ENCODE measurements at places on chromosomes 7 and 10. TPM values are rescaled to one million over a fixed set of nuclear protein-coding genes. Genes with fewer than 3 reads are reported as not detected.
A peak's percentile ranks its signal among the peaks of the same experiment; 100 is the strongest.

The TRPV6 gene
- 0.63 TPM for polyA plus RNA-seq

The SND1 gene
- 132 TPM for polyA plus RNA-seq

The COL1A2 gene
- polyA plus RNA-seq: 66.3 TPM

The ZPBP gene
- not detected for polyA plus RNA-seq

The SKIDA1 gene
- polyA plus RNA-seq: 0.24 TPM

The CYP3A7 gene
- 0.19 TPM for polyA plus RNA-seq

The ITGB8 gene
- 3.2 TPM for polyA plus RNA-seq

The TNS3 gene
- polyA plus RNA-seq: 51.7 TPM

GRCh38 chr10:62166331-62167131 lies 102.1 kb downstream of the RTKN2 start:
- no peaks in the 10 kb centered on the region for H3K4me1 ChIP-seq
- DNase-seq: peak; percentile 88
- no peak overlapping the region for H3K4me3 ChIP-seq
- no peak overlapping the region for H3K27ac ChIP-seq
- no peaks in the 10 kb centered on the region for H3K27me3 ChIP-seq
- H3K36me3 ChIP-seq: no peaks in the 10 kb centered on the region

GRCh38 chr10:93473804-93474472 lies 8.2 kb downstream of the MYOF start:
- DNase-seq: no peak
- peaks cover 23% of the 10 kb centered on the region for H3K4me1 ChIP-seq
- H3K4me3 ChIP-seq: no peak overlapping the region
- H3K36me3 ChIP-seq: peaks cover 1% of the 10 kb centered on the region
- peak overlapping the region; percentile 18 for H3K27ac ChIP-seq
- no peaks in the 10 kb centered on the region for H3K27me3 ChIP-seq

GRCh38 chr10:14873090-14873760 lies 5.4 kb upstream of the SUV39H2 start:
- H3K27ac ChIP-seq: no peak overlapping the region
- H3K36me3 ChIP-seq: peaks cover 10% of the 10 kb centered on the region
- no peaks in the 10 kb centered on the region for H3K4me1 ChIP-seq
- no peak overlapping the region for H3K4me3 ChIP-seq

GRCh38 chr10:110502072-110502845 lies 4.6 kb downstream of the DUSP5 start:
- no peak for DNase-seq
- H3K4me3 ChIP-seq: no peak overlapping the region
- H3K27me3 ChIP-seq: peaks cover 26% of the 10 kb centered on the region
- peaks cover 34% of the 10 kb centered on the region for H3K4me1 ChIP-seq
- peak overlapping the region; percentile 78 for H3K27ac ChIP-seq

DNA sequence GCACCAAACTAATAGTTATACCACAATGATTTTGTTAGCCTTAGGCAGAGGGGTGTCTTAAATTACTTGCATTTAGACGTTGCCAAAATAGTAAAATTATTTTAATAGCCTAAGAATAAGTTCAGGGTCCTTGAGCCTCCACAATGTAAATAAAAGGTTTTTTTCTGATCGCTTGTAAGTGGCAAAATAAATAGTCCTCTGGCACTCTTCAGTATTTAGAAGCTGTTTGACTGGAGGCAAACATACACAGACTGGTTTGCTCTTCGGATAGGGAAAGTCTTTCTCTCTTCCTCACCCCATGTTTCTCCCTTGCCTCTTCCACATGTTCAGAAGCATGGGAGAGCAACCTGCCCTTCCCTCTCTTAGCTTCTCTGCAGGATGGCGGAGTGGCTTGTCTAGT lies 49.5 kb upstream of the FAM180A start:
- no peak overlapping the region for H3K27ac ChIP-seq
- H3K36me3 ChIP-seq: no peaks in the 10 kb centered on the region
- H3K4me3 ChIP-seq: no peak overlapping the region
- no peaks in the 10 kb centered on the region for H3K27me3 ChIP-seq

GRCh38 chr10:8504499-8504898 lies 450.0 kb downstream of the GATA3 start:
- no peak overlapping the region for H3K4me3 ChIP-seq
- no peaks in the 10 kb centered on the region for H3K27me3 ChIP-seq
- peak; percentile 43 for DNase-seq
- no peaks in the 10 kb centered on the region for H3K36me3 ChIP-seq
- H3K27ac ChIP-seq: no peak overlapping the region
- H3K4me1 ChIP-seq: no peaks in the 10 kb centered on the region

DNA sequence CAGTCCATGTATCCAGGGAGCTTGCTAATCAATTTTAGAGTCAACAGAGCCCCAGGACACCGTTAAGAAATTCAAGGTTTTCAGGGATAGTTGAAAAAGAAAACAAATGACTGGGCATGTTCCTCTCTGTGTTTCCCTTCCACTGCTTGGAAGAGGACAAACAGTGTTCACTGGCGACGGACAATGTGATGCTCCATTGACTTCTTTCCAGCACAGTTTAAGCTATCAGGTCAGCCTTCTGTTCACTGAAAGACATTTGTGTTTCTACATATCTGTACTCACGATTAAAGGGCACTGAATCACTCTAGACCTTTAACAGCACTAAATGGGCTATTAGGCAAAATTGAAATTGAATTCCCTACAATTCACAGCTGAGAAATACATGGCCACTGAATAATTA lies 123.6 kb downstream of the RNLS start:
- no peaks in the 10 kb centered on the region for H3K36me3 ChIP-seq
- no peak overlapping the region for H3K27ac ChIP-seq
- no peak overlapping the region for H3K4me3 ChIP-seq
- no peak for DNase-seq

DNA sequence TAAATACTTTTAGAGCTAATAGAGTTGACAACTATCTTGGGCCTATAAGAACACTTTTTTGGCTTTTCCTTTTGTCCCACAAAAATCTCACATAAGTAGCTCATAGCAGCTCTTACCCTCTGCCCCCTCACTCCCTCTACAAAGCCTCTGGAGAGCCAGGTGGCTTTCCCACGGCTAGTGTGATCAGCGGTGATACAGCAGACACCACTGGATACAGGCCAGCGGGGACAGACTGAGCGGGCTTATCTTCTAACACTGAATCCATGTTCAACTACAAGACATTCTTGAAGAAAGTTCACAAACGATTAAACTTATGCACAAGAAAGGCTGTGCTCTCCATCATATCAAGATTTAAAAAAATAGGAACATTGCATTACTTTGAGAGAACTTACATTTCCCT lies 377.2 kb downstream of the PARD3 start:
- no peaks in the 10 kb centered on the region for H3K36me3 ChIP-seq
- no peaks in the 10 kb centered on the region for H3K27me3 ChIP-seq
- H3K4me3 ChIP-seq: no peak overlapping the region
- no peak overlapping the region for H3K27ac ChIP-seq
- peaks cover 18% of the 10 kb centered on the region for H3K4me1 ChIP-seq

GRCh38 chr7:26293569-26294308 lies 2.1 kb downstream of the SNX10 start:
- H3K4me3 ChIP-seq: no peak overlapping the region
- DNase-seq: no peak
- no peak overlapping the region for H3K27ac ChIP-seq
- no peaks in the 10 kb centered on the region for H3K4me1 ChIP-seq

DNA sequence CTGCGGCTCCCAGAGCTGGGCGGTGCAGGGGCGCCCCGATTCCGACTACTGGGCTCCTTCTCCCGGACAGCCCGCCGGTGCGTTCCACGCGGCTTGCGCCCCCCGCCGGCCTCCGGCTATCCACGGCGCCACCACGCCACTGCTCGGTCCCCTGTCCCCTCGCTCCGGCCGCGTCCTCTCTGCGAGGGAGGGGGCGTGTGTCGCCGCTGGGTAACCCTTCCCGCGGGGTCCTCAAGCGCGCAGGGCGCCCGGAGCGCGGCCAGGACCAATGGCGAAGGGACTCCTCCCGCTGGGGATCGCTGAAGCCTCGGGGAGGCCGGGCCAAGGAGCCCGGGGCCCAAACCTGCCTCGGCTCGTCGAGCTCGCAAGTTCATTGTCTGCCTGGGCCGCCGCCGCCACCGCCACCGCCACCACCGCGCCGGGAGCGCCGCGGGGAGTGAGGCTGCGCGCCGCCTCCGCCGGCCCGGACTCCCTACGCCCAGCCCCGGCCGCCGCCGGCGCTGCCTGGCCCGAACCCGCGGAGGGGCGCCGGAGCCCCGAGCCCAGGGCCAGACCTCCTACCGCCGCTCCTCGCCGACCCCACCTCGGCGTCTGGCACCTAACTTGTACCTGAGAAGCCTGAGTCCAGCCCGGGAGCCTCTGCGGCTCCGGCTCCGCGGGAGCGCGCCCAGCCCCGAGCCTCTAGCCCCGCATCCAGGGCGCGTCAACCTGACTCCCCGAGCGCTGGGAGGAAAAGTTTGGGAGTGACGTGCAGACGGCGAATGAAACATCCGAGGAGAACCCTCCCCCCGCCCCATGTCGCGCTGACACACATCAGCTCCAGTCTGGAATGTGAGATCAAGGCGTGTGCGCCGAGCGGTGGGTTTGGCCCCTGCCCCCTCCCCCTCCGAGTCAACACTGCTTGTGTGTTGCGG lies at the start of gene CHST15:
TSS of gene CHST15 (minus strand) at position 739 of the 914 bp plus-strand sequence. CDS start 47,386 bp downstream, outside the sequence.
- peak; percentile 73 for DNase-seq
- H3K27me3 ChIP-seq: no peaks in the 10 kb centered on the region
- H3K36me3 ChIP-seq: no peaks in the 10 kb centered on the region

GRCh38 chr10:130637089-130637676 lies 501.0 kb downstream of the GLRX3 start:
- no peaks in the 10 kb centered on the region for H3K27me3 ChIP-seq
- no peak overlapping the region for H3K27ac ChIP-seq
- H3K36me3 ChIP-seq: no peaks in the 10 kb centered on the region
- H3K4me3 ChIP-seq: no peak overlapping the region
- H3K4me1 ChIP-seq: no peaks in the 10 kb centered on the region
- no peak for DNase-seq

GRCh38 chr7:15764851-15765382 lies 78.4 kb upstream of the MEOX2 start:
- H3K36me3 ChIP-seq: no peaks in the 10 kb centered on the region
- H3K4me3 ChIP-seq: no peak overlapping the region
- H3K4me1 ChIP-seq: peaks cover 4% of the 10 kb centered on the region
- no peaks in the 10 kb centered on the region for H3K27me3 ChIP-seq
- no peak overlapping the region for H3K27ac ChIP-seq

DNA sequence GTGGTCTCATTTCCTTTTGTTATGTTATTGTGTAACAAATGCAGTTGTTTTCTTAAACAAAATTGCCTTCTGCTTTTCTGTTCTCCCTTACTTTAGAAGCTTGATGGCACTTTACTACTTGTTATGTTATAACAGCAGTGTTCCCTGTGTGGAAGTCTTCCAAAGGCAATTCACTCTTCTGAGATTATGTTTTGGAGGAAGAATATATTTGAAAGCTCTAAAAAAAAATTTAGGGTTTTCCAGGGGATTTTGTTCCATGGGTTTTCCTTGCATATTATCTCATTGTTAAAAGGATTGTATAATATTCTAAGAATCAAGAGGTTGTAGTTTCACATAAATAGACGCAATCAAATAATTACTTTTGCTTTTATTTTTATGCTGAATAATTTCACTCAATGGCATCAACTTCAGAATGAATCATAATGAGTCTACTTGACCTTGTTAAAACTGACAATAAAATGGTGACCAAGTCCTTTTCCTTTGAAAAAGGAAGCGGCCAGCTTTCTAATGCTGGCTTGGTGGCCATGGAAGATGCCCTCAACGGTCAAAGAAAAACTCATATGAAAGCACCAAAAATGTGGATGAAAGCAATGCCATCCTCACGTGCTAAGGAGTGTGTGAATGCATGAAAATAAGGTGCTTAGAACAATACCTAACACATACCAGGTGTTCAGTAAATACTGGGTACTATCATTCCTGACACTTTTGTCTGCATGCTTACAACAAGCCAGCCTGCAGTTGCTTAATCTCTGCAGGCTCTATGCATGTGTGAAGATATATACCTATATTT lies 92.4 kb upstream of the KLF6 start:
- no peaks in the 10 kb centered on the region for H3K4me1 ChIP-seq
- no peak overlapping the region for H3K4me3 ChIP-seq
- no peaks in the 10 kb centered on the region for H3K27me3 ChIP-seq

GRCh38 chr7:77791336-77791735 lies 6.9 kb downstream of the TMEM60 start:
- no peaks in the 10 kb centered on the region for H3K4me1 ChIP-seq
- no peak for DNase-seq
- H3K27ac ChIP-seq: no peak overlapping the region

DNA sequence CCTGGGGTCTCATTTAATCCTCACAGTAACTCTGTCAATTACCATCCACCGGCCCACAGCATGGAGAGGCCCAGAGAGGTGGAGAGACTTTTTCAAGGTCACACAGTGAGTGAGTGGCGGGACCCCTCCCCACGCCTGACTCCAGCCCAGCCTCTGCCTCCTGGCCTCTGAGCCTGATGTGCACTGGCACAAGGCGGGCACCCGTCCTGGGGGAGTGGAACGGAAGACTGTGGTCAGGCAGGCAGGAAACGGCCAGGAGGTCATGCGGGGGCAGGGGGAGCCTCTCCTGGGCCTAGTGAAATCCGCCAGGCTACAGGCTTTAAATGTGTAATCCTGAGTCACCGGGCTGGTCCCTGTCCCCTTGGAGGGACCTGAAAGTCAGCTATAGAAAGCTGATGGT lies 32.2 kb downstream of the ZCCHC24 start:
- no peak overlapping the region for H3K4me3 ChIP-seq
- DNase-seq: no peak
- no peaks in the 10 kb centered on the region for H3K36me3 ChIP-seq
- peaks cover 15% of the 10 kb centered on the region for H3K4me1 ChIP-seq
- H3K27me3 ChIP-seq: no peaks in the 10 kb centered on the region
- peak overlapping the region; percentile 17 for H3K27ac ChIP-seq

DNA sequence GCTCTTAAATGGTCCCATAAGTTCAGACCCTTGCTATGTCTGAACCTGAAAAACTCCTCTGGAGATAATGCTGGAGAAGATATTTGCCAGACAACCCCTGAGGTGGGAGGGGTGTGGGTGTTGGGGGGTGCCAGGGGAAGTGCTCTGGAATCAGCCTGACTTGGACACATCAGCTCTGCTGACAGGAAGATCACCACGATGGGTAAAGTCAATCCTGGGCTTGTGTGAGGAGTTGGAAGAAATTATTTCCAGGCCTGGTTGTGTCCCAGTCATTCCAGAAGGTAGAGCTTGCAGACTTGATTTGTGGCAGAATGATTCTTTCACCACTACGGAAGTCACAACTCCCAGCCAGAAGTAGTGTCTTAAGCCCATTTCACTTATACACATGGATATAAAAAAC lies 60.3 kb upstream of the UNC5B start:
- no peaks in the 10 kb centered on the region for H3K4me1 ChIP-seq
- no peaks in the 10 kb centered on the region for H3K36me3 ChIP-seq
- no peak for DNase-seq
- no peak overlapping the region for H3K4me3 ChIP-seq
- no peak overlapping the region for H3K27ac ChIP-seq

All from lung (tissue), 17 donors.